Activated T-helper 17 cell treated with anti-CD3 and anti-CD28 coated beads, Interleukin-2, amount 50 U/mL, for 72 hours (primary cell): ENCODE measurements at places on chromosomes 5 and 9.

DNA sequence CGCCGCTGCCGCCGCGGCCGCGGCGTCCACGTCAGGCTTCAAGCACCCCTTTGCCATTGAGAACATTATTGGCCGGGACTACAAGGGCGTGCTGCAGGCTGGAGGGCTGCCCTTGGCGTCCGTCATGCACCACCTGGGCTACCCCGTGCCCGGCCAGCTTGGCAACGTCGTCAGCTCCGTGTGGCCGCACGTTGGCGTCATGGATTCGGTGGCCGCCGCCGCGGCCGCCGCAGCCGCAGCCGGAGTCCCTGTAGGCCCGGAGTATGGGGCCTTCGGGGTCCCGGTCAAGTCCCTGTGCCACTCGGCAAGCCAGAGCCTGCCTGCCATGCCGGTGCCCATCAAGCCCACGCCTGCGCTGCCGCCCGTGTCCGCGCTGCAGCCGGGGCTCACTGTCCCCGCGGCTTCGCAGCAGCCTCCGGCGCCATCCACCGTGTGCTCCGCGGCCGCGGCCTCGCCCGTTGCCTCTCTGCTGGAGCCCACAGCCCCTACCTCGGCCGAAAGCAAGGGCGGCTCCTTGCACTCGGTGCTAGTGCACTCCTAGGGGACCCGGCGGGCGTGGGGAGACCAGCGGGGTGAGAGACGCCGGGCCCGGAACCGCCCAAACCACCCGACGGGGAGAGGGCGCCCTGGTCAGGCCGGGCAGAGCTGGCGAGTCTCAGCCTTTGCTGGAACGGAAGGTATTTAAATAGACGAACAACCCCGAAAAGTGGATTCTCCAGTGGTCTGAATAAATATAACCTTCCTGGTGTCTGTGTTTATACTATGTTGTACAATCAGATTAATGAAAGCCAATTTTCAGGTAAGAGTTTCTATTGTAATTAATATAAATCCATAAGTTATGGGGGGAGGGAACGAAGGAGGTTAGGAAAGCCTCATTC, 1.2 kb downstream of the FOXB2 start:
- no peak for ATAC-seq

- no peak for ATAC-seq
These were observed 91.2 kb downstream of the PJA2 start for GRCh38 chr5:109318455-109319108.

DNA sequence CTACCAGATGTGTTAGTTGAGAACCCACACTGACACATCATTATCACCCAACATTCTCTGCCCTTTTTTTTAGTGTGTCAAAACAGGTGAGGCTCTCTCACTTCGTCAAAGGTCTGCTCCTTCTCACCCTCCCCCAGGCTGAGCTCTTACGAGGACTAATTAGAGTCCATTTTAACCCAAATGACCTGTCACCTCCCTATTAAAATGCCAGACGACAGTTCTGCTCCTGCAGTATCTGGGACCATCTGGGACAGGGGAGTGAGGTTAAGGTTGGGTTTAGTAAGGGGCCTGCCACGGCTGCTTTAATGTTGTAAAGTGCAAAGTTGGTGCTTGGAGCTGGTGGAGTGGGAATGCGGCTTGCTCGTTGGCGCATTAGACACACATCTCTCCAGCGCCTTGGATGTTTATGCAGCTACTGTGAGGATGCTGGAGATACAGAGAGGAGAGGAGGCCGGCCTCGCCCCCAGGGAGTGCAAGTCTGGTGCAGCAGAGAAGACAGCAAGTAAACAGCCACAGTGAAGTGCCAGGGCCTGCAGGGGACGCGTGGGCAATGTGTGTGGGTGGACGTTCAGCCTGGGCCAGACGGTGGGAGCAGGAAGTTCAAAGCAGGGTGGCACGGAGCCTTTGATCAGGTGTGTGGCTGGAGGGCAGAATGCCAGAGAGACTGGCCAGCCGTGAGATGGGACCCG, 96.2 kb downstream of the C9orf50 start:
- no peak for ATAC-seq

- peak; percentile 95 for ATAC-seq
These were observed 44.8 kb downstream of the PARP8 start for GRCh38 chr5:50711280-50711679.

DNA sequence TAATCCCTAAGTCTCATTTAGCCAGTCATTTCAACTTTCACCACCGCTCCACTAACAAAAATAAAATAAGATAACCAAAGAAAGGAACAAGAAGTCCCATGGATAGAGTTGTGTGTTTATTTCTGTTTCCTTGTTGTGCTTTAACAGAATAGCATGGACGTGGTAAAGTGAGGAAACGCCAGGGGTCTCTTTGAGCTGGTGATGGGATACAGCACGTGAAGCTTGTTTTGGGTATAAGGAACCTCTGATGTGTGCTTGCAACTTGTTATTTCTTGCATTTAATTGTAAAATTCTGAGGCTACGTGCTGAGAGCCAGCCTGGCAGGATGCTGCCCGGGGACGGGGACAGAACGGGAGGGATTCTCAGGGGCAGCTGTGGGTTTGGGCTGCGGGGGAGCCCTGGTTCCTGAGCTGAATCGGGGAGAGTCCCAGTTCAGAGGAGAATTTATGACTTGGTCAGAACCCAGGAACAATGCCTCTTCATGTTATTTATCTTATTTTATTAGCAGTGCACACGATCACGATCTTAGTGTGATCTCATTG, 63.4 kb downstream of the ANKRD33B start:
- peak; percentile 14 for ATAC-seq

GRCh38 chr9:110240198-110240597, 16.1 kb downstream of the TXN start:
- ATAC-seq = no peak

DNA sequence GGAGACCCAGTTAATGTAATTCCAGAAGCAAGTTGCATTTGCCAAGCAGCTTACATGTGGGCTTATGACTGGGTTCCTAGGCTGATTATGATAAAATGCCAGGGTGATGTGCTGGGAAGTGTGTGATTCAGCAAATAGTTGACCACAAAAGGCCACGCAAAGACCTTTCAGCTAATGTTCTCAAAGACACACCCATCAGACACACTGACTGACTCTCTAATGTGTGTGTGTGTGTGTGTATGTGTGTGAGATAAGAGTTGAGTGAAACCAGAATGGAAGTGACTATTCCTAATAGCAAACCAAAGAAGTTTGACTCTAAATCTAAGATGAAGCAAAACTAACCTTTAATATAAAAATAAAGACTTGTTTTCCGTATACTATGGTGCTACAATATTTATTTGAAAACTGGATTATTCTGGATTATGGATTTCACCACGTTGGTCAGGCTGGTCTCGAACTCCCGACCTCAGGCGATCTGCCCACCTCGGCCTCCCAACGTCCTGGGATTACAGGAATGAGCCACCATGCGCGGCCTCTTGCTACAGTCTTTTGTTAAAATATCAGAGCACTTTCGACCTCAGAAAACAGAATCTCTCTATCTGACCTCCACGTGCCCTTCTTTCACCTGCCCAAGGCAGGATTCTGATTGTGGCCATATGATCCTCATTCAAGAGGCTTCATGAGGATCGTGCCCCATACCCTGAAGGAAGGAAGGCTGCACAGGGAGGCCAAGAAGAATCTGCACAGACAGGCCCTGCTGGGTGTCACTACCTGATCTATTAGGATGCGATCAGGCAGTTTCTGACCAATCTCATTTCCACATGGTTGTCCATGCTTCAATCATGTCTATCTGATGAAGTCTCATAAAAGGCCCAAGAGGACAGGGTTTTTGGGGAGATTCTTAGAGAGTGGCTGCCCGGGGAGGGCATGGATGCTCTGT, 75.6 kb downstream of the USP20 start:
- peak; percentile 72 for ATAC-seq

GRCh38 chr5:55481293-55481855, 53.4 kb downstream of the PLPP1 start:
- no peak for ATAC-seq

GRCh38 chr9:108245331-108245730, 610.5 kb downstream of the ACTL7B start:
- no peak for ATAC-seq

- ATAC-seq = no peak
These were observed 32.1 kb upstream of the LMNB1 start for GRCh38 chr5:126744836-126745235.

DNA sequence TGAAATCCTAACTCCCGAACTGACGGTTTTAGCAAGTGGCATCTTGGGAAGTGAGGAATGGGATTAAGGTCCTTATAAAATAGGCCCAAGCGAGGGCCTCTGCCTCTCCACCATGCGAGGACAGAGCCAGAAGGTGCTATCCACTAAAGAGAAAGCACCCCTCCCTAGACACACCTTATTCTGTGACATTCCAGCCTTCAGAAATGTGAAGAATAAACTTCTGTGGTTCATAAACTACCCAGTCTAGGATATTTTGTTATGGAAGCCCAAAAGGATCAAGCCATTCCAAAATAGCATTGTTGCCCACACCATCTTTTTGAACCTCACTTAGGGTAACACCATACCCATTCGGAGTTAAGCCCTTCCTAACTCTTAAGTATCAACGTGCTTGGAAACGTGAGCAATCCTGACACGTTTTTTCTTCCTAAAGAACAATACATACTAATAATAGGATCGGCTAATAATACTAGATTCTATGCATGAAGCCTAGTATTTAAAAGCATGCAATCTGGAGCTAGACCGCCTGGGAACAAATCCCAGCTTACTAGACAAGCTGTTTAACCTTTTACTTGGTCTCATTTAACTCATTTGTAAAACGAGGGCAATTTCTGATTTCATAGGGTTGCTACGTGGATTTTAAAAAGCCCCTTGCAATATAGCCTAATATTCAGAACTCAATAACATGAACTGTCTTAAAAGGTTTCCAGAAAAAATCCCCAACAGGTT, 1.1 kb upstream of the SMC2 start:
- no peak for ATAC-seq

GRCh38 chr5:60161340-60161934, 267.9 kb upstream of the PDE4D start:
- ATAC-seq = no peak

DNA sequence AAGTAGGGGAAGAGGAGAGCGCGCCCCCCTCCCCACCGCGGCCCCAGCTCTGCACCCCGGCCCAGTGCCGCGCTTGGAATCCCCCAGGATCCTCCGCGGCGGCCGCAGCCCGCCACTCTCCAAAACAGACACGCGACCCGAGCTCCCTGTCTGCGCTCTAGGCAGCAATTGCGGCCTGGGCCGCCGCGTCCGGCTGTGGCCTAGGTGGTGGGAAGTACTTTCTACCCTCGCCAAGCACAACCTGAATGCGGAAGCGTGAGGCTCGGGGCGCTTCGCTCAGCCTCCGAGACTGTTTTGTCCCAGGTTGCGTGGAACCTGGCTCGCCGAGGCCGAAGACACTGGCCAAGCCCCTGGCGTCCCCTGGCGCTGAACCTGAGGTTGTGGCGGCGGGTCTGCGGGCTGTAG, 3.3 kb upstream of the FOXB2 start:
- ATAC-seq = no peak

GRCh38 chr5:15346738-15347137, 153.2 kb upstream of the FBXL7 start:
- no peak for ATAC-seq

- peak; percentile 95 for ATAC-seq
These were observed 87.6 kb upstream of the RPS23 start for GRCh38 chr5:82365744-82366228.

DNA sequence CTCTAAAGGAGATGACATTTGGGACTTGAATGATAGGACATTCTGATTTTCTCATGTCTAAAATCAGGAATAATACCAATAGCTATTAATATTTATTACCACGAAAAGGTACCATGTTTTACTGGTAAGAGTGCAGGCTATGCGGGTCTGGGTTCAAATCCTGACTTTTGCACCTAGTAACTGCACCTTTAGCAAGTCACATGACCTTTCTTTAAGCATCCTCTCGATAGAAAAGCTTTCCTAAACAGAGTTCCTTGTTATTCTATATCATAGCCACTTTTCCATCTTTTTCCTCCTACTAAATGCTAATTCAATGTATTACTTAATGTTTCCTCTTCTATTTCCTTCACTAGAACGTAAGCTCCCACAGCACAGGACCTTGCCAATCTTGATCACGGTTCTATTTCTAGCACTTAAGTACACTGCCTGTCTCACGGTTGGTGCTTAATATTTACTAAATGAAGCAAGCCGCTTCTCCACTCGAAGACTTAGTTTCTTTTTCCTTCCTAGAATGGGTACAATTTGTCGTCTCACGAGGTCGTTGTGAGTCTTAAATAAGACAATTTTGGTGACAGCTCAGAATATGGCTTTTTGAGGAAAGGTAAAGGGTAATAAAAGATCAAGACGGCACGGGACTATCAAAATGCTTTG, 816 bp downstream of the RBM18 start:
- ATAC-seq = no peak
